ENCODE measurements at places on chromosomes 5 and 9. TPM values are rescaled to one million over a fixed set of nuclear protein-coding genes. Genes with fewer than 3 reads are reported as not detected.

GRCh38 chr9:91065231-91066041, 263.8 kb downstream of the SYK start:
- no peaks in the 10 kb centered on the region for H3K36me3 ChIP-seq
- DNase-seq: no peak
- no peak overlapping the region for H3K27ac ChIP-seq
- H3K4me1 ChIP-seq: no peaks in the 10 kb centered on the region
- H3K4me3 ChIP-seq: no peak overlapping the region
- no peaks in the 10 kb centered on the region for H3K27me3 ChIP-seq

GRCh38 chr9:27394826-27395201, 97.9 kb upstream of the EQTN start:
- no peaks in the 10 kb centered on the region for H3K36me3 ChIP-seq
- H3K27ac ChIP-seq: no peak overlapping the region
- DNase-seq: no peak

GRCh38 chr5:147148715-147149114, 86.1 kb upstream of the STK32A start:
- H3K27ac ChIP-seq: no peak overlapping the region
- no peak for DNase-seq
- no peaks in the 10 kb centered on the region for H3K36me3 ChIP-seq
- H3K27me3 ChIP-seq: no peaks in the 10 kb centered on the region

- no peaks in the 10 kb centered on the region for H3K27me3 ChIP-seq
- peaks cover 37% of the 10 kb centered on the region for H3K4me1 ChIP-seq
- no peak overlapping the region for H3K4me3 ChIP-seq
- no peaks in the 10 kb centered on the region for H3K36me3 ChIP-seq
These were observed 12.8 kb upstream of the NRARP start for GRCh38 chr9:137314561-137315560.

GRCh38 chr5:178314061-178314660, 81.6 kb upstream of the PHYKPL start:
- no peaks in the 10 kb centered on the region for H3K4me1 ChIP-seq
- no peak for DNase-seq
- H3K27me3 ChIP-seq: no peaks in the 10 kb centered on the region
- no peak overlapping the region for H3K27ac ChIP-seq
- no peaks in the 10 kb centered on the region for H3K36me3 ChIP-seq
- no peak overlapping the region for H3K4me3 ChIP-seq

GRCh38 chr5:159456722-159457465, 126.6 kb upstream of the IL12B start:
- H3K27me3 ChIP-seq: no peaks in the 10 kb centered on the region
- no peak overlapping the region for H3K4me3 ChIP-seq
- no peaks in the 10 kb centered on the region for H3K36me3 ChIP-seq
- no peaks in the 10 kb centered on the region for H3K4me1 ChIP-seq
- H3K27ac ChIP-seq: no peak overlapping the region

- H3K36me3 ChIP-seq: no peaks in the 10 kb centered on the region
- no peak overlapping the region for H3K27ac ChIP-seq
- H3K4me3 ChIP-seq: no peak overlapping the region
- DNase-seq: no peak
These were observed 7.8 kb upstream of the SMIM32 start for GRCh38 chr5:136200761-136201160.

DNA sequence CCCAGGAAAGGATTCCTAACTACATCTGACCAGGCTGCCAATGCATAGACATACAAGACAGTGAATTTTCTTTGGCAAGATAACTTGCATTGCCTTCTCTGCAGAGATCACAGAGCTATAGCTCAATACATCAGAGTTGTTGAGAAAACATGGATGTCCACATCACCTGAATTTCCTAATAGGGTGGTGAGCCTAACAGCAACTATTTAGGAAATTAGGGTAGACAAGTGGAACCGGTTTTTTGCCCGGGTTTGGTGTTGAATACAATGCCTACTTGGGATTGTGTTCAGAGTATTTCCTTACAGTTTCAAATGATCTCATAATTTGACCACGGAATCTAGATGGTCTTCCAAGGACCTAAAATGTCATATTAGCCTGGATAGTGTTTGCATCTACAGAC, 262.7 kb downstream of the KIF4B start:
- H3K4me3 ChIP-seq: no peak overlapping the region
- no peaks in the 10 kb centered on the region for H3K27me3 ChIP-seq
- H3K4me1 ChIP-seq: no peaks in the 10 kb centered on the region
- H3K36me3 ChIP-seq: no peaks in the 10 kb centered on the region
- DNase-seq: no peak

DNA sequence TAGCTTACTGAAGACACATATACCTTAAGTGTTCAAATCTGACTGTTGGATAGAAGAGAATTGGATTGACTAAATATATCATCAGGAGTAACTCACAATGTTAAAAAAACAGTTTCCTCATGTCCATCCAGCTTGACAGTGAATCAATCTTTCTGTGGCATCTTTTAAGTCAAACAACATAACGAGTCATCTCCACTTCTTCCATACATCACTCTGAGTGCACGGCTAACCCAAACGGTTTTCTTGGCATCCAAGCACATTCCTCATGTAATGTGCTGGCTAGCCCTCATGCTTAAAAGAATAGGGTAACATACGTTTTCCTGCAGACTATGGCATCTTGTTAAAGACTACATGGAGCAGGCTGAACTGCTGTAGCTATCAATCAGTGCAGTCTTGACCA, 291.5 kb upstream of the TRPC7 start:
- no peaks in the 10 kb centered on the region for H3K36me3 ChIP-seq
- H3K27ac ChIP-seq: no peak overlapping the region
- no peaks in the 10 kb centered on the region for H3K27me3 ChIP-seq
- H3K4me1 ChIP-seq: no peaks in the 10 kb centered on the region

DNA sequence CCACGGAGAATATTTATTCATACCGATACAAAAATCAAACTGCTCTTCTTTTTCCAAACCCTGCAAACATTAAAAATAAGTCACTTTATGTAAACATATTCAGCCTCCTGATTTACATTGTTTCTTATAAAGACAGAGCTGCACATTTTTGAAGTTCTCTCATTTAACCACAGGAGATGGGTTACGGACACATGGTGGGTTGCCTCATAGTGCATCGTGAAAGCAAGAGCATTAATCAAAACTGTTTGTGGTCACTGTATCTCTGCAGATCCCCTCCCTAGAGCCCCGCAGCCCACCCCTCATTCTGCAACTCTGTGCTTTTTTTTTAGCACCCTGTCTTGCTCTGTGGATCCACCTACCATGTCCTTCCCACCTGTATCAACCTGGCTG, 43.3 kb upstream of the EQTN start:
- H3K4me3 ChIP-seq: no peak overlapping the region
- H3K27me3 ChIP-seq: no peaks in the 10 kb centered on the region
- no peak for DNase-seq
- no peaks in the 10 kb centered on the region for H3K36me3 ChIP-seq
- H3K27ac ChIP-seq: no peak overlapping the region

DNA sequence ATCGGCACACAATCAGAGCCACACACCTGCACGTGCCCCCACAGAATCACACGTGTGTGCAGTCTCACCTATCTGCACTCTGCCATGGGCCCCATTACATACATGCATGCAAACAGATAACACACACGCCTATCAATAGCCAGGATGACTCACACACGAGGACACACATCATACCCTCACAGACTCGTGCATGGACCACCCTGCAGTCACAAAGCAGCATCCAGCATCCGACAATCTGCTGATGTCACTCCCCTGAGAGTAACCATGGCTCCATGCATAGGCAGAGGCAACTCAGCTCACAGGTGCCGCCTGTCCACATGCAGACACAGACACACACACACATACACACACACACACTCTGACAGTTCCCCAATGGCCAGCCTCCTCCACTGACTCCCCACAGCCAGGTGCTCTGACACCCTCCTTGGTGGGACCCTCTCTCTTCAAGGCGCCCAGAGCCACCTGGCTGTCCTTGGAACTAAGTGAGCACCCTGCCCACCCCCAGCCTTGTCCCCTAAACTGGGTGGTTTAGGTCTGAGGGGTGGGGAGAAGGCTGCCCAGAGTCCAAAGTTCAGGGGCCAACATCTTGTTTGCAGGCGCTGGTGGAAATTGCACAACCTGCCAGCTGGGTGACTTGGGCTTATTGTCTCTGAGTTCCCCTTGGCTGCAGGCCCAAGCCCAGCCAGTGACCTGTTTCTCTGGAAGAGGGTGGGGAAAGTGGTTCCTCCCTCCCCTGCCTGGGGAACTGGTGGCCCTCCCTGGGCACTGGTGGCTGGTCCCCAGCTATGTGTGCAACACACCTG, 34.6 kb upstream of the NEK6 start:
- H3K36me3 ChIP-seq: no peaks in the 10 kb centered on the region
- peak overlapping the region; percentile 46 for H3K27ac ChIP-seq
- DNase-seq: peak; percentile 98
- H3K27me3 ChIP-seq: no peaks in the 10 kb centered on the region
- peaks cover 39% of the 10 kb centered on the region for H3K4me1 ChIP-seq
- peak overlapping the region; percentile 2 for H3K4me3 ChIP-seq

- no peak overlapping the region for H3K4me3 ChIP-seq
- peaks cover 18% of the 10 kb centered on the region for H3K4me1 ChIP-seq
- no peak overlapping the region for H3K27ac ChIP-seq
- no peaks in the 10 kb centered on the region for H3K36me3 ChIP-seq
These were observed 56.6 kb downstream of the CXXC5 start for GRCh38 chr5:139704748-139705147.

DNA sequence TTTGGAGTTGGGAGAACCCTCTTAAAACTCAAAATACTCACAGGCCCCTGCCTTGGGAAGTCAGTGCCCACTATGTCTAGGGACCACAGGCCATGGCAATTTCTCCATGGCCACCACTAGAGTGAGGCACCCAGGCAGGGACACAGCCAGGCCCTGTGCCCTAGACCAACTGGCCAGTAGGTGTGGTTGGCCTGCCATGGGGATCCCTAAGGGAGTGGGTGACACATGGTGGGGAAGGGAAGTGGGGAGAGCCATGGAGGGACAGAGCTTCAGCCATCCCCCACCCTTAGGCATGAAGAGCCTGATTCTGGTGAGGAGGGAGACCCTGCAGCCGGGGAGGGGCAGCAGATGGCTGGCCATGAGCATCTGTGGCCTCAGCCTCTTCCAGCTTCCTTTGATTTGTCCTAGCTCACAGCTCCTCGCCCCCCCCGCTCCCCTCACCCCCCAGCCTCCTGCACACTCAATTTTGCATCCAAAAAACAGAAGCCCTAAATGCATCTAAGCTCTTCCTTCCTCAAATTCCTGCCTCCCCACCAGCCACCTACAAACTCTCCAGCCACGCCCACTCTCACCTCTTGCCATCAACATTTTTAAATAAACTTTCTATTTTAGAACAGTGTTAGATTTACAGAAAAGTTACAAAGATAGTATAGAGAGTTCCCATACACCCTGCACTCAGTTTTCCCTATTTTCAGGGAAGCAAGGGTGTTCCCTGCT, 1.6 kb upstream of the DBN1 start:
- no peaks in the 10 kb centered on the region for H3K36me3 ChIP-seq
- H3K4me3 ChIP-seq: no peak overlapping the region
- no peak for DNase-seq
- peaks cover 6% of the 10 kb centered on the region for H3K4me1 ChIP-seq

- no peaks in the 10 kb centered on the region for H3K36me3 ChIP-seq
- H3K4me3 ChIP-seq: no peak overlapping the region
- H3K27me3 ChIP-seq: no peaks in the 10 kb centered on the region
- DNase-seq: no peak
- no peaks in the 10 kb centered on the region for H3K4me1 ChIP-seq
These were observed 33.5 kb downstream of the FAF2 start for GRCh38 chr5:176481711-176482110.

GRCh38 chr5:74034733-74035132, 408.7 kb downstream of the ARHGEF28 start:
- H3K4me3 ChIP-seq: no peak overlapping the region
- H3K36me3 ChIP-seq: no peaks in the 10 kb centered on the region
- H3K27ac ChIP-seq: no peak overlapping the region

GRCh38 chr9:99822806-99823591, 1.3 kb downstream of the NR4A3 start:
- peaks cover 5% of the 10 kb centered on the region for H3K4me1 ChIP-seq
- H3K4me3 ChIP-seq: peak overlapping the region; percentile 74
- H3K27me3 ChIP-seq: no peaks in the 10 kb centered on the region

GRCh38 chr5:67483453-67484030, 286.9 kb upstream of the CD180 start:
- no peaks in the 10 kb centered on the region for H3K4me1 ChIP-seq
- no peak for DNase-seq
- no peaks in the 10 kb centered on the region for H3K36me3 ChIP-seq
- H3K27ac ChIP-seq: no peak overlapping the region
- H3K27me3 ChIP-seq: no peaks in the 10 kb centered on the region

DNA sequence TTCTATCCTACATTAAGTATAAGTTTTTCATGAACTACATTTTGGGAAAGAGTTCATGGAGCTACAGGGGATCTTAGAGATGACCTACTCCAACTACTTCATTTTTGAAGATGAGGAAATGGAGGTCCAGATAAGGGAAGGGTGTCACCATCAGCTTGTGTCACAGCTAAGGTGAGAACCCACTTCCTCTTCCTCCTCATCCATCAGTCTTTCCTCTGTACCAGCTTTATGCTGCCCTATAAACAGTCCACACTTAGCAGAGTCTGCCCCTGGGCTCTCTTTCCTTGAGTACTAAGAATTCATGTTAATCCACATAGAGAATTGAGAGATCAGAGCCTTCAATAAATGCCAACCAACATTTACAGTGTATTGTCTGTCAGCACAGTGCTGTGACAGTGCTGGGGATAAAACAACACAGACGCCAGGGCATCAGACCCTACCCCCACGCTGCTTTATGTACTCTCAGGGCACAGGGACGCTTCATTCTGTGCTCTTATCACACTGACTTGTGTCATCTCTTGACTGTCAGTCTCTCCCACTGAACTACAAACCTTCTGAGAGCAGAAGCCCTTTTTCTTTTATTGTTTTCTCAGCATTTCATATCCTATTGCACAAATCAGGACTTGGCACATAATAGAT, 22.1 kb downstream of the ADRB2 start:
- no peak for DNase-seq
- no peak overlapping the region for H3K4me3 ChIP-seq
- no peaks in the 10 kb centered on the region for H3K36me3 ChIP-seq

DNA sequence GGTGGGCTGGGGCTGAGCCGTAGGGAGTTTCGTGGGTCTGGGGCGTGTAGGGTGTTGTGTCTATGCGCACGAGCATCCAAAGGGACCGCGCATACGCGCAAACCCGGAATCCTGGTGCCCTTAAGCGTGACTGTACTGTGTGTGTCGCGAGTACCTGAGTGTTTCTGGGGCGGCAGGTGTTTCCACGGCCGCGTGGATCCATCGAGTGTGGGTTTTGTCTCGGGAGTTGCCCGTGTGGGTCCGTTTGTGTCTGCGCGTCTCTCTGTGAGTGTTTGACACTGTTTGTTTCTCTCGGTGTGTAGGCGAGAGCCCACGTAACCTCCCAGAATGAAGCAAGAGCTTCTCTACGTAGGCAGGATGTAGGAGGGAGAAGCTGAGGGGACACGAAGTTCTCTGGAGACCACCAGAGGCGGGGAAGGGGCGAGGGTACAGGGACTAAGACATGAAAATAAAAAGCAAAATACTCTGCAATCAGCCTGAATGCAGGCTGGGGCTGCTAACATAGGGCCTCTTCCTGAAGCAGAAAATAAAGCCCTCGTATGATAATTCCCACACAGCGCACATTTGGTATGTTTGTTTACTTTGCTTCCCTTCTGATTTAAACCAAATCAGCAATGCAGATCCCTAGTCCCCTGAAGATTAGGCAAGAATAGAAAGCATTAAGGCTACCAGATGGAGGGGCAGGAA, 588 bp upstream of the BRINP1 start:
- no peak for DNase-seq
- H3K27me3 ChIP-seq: no peaks in the 10 kb centered on the region
- no peak overlapping the region for H3K4me3 ChIP-seq
- H3K27ac ChIP-seq: no peak overlapping the region
- no peaks in the 10 kb centered on the region for H3K36me3 ChIP-seq

TGFBI gene
- 9.9 TPM for total RNA-seq

PTGDS gene
- 5.7 TPM for total RNA-seq

FBN2 gene
- total RNA-seq: not detected

LSM11 gene
- 2.7 TPM for total RNA-seq

PLEKHG4B gene
- total RNA-seq: 0.35 TPM

CEP72 gene
- total RNA-seq: 3.6 TPM

RGS7BP gene
- total RNA-seq: 0.04 TPM
